NCI-H2081 treated with DMSO at 0.1 percent for 48 hours (cell line): ENCODE measurements at places on chromosomes 12 and 14.

- DNase-seq, result no peak
These were observed 83.3 kb downstream of the DAAM1 start for GRCh38 chr14:59271734-59272133.

- no peak for DNase-seq
These were observed 321.4 kb upstream of the LRFN5 start for GRCh38 chr14:41285186-41285748.

- DNase-seq, result no peak
These were observed 33.7 kb upstream of the PPP1CC start for GRCh38 chr12:110776410-110776809.

DNA sequence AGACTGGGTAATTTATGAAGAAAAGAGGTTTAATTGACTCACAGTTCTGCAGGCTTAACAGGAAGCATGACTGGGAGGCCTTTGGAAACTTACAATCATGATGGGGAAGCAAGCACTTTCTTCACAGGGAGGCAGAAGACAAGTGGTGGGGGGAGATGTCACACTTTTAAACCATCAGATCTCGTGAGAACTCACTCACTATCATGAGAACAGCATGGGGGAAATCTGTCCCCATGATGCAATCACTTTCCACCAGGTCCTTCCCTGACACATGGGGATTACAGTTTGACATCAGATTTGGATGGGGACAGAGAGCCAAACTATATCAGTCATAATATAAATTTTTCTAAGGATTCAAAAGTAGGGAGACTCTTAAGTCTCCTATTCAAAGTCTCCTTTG is 46.0 kb downstream of the SPIC start:
- DNase-seq, result no peak
